Muscle of back (tissue), 13 donors: ENCODE measurements at places on chromosomes 16 and 17.

- no peak for DNase-seq
These were observed 563 bp downstream of the METRNL start for GRCh38 chr17:83079766-83080578.

- no peak for DNase-seq
These were observed 49.1 kb upstream of the IL34 start for GRCh38 chr16:70597135-70597835.

DNA sequence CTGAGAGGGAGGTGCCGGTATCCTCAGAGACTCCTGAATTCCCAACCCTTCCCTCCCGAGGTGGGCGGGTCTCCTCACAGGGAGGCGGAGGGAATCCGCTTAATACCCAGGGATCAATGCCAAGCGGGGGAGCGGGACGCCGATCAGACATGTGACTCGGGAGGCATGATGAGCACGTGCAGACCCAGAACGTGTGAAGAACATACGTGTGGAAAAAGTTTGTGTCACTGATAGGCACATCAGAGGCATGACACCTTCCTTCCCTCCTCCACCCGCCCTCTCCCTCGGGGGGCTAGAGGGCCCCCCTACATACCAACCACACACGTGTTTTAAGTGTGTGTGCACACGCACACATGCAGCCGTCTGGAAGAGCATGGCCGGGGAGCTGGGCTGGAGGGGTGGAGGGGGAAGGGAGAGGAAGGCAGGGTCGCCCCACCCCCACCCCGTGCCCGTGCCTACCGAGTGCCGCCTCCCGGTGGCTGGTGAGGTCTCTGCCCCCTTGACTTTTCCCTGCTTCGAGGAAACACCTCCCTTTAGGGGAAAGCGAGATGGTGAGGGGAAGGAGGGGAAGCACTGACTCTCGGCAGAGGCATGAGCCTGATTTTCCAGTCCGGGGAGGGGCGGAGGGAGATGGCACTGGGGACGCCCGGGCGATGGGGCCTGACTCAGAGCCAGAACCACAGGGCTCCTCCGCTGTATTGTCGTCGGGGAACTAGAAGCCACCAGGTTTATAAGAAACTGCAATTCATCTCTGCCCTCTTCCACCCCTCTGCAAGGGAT is 12.1 kb upstream of the TBX21 start:
- DNase-seq: peak; percentile 14

- DNase-seq: peak; percentile 74
These were observed 20.7 kb downstream of the TRAP1 start for GRCh38 chr16:3696425-3697218.

- DNase-seq: peak; percentile 38
These were observed 914 bp upstream of the GPRC5B start for GRCh38 chr16:19885451-19886072.

DNA sequence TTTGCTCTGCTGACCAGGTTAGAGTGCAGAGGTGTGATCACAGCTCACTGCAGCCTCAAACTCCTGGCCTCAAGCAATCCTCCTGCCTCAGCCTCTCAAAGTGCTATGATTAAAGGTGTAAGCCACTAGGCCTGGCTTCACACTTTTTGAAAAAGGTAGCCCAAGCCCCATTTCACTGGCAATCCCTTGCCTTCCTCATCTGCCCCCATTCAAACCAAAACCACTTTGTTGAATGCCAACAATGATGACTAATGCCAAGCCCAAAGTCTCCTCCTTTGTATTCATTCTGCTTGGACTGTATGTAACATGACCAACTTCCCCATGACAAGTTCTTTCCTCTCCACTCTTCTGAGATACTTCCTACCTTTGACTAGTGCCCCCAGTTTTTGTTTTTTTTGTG is 33.1 kb downstream of the N4BP1 start:
- DNase-seq: no peak

DNA sequence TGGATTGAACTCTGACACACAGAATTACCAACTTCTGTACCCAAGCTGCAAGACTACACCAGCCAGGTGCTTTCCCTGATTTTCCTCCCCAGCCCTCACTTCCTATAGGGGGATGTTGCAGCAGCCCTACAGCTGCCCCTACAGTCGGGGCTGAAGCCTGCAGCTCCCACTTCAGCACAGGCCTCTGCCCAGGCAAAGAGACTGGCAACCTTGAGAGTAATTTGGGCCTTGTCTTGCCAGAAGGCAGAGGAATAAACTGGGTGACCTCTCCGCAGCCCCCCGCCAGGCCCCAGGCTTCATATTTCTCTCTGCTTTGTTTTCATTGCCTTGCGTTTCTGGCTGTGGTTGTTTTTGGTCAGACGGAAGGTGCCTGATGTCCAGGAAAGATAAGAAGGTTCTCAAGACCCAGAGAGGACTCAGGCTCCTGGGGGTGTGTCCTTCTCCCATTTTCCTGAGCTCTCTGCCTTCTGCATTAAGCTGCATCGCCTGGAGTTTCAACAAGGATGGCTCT is 32.0 kb downstream of the SLC6A4 start:
- no peak for DNase-seq

- DNase-seq: no peak
These were observed 16.4 kb upstream of the RPL13 start for GRCh38 chr16:89544113-89544512.

DNA sequence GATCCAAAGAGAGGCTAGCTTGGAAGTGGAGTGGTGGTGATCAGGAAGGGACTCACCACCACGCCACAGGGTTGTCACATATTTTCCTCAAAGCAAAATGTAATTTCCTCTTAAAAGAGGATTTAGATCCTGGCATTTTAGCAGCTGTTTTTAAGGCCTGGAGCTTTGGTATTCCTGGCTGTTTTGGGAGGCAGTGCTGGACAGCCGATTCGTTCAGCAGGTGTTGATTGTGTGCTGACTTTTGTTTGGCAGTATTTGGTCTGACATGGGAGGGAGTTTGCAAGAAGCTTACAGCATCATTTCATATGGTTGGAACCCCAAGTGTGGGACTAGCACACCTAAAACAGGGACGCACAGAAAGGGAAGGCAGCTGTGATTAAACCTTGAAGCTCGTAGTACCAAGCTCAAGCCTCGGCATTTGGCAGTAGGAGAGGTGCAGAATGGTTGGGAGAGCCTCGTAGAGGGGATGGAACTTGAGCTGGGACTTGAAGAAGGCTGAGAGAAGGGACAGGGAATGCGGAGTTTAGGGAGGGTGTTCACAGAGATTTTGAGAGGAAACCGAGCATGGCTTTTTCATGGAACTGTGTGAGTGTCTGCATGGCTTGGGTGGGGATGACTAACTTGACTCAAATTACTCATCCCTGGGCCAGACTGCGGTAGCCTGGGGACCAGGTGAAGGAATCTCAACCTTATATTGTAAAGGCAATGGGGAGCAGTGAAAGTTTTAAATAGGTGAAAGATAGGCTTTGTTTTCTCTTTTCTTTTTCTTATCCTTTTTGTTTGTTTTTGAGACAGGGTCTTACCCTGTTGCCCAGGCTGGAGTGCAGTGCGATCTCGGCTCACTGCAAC is 52.3 kb downstream of the RPTOR start:
- DNase-seq: no peak

- DNase-seq: no peak
These were observed 467.0 kb upstream of the C16orf82 start for GRCh38 chr16:26599785-26600104.

DNA sequence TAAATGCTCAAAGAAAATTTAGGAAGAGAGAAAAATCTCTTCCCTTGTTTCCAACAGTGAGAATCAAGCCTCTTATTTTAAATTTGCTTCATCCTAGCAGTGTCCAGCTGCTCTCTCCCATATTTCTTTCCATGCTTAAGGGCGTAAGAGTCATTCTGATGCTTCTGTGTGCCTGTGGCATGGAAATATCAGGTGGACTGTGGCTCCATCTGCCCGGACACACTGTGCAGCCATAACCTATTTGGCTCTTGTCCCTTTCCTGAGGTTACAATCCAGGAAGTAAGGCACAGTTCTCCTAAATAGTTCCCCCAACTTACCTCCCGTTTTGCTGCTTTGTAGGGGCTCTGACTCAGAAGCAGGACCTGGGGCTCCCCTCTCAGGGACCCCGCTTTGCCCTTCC is 6.3 kb upstream of the KRT222 start:
- no peak for DNase-seq

- DNase-seq: no peak
These were observed 31.1 kb upstream of the ZFPM1 start for GRCh38 chr16:88421871-88422433.

- no peak for DNase-seq
These were observed 17.4 kb upstream of the C17orf107 start for GRCh38 chr17:4881761-4882555.

- DNase-seq: no peak
These were observed 61.1 kb downstream of the RPA1 start for GRCh38 chr17:1890758-1891450.

- DNase-seq: no peak
These were observed 7.3 kb downstream of the KIF18B start for GRCh38 chr17:44940317-44940716.

- DNase-seq: no peak
These were observed 20.3 kb downstream of the TRARG1 start for GRCh38 chr17:1299552-1300370.

DNA sequence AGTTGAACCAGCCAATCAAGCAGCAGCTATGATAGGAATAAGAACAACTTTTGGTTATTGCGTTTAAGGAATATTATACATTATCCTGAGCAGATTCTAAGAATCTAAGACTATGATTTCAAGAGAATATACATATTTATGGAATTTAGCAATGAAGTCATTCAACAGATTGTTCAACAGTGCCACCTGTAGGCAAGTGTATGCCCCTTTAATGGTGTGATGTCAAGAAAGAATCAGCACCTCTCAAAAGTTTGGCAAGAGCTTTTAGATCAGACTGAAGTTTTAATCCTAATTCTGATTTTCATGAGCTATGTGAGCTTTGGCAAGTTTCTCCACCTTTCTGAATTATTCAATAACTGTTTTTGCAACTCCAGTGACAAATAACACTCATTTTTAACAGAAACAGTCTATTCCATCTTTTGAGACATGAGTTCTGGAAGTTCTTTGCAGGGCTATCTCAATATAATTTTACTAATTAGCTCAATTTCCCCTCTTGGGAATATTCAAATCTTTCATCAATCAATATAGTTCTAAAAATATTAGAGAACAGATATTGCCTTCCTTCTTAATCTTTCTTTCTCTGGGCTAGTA is 474.3 kb upstream of the TOM1L1 start:
- DNase-seq: peak; percentile 16

- DNase-seq: peak; percentile 55
These were observed 16.7 kb downstream of the KRABD2 start for GRCh38 chr17:8359769-8360168.
